MG63 (cell line): ENCODE measurements at places on chromosomes 5 and 9.
A peak's percentile ranks its signal among the peaks of the same experiment; 100 is the strongest.

GRCh38 chr5:169094586-169095409 is 206.1 kb downstream of the SLIT3 start:
- DNase-seq, result peak; percentile 53

DNA sequence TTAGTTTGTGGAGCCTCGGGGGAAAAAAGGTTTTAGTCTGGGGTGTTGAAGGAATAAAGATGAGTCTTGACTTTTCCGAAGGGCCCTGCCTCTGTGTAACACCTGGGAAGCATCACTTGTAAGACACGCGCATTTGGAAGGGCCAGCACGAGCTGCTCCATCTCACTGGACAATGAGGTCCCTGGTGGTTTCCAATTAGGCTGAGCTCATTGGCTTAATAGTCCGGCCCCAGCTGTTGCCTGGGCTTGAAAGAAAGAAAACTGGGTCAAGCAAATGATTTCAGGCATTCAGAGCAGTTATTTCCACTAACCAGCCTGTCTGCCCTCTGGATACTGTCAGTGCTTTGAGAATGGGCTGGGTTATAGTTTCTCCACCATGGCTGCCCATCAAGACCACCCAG is 64.5 kb downstream of the NSUN2 start:
- DNase-seq, result no peak

- DNase-seq, result no peak
These were observed 5.6 kb downstream of the GBA2 start for GRCh38 chr9:35743452-35743851.

DNA sequence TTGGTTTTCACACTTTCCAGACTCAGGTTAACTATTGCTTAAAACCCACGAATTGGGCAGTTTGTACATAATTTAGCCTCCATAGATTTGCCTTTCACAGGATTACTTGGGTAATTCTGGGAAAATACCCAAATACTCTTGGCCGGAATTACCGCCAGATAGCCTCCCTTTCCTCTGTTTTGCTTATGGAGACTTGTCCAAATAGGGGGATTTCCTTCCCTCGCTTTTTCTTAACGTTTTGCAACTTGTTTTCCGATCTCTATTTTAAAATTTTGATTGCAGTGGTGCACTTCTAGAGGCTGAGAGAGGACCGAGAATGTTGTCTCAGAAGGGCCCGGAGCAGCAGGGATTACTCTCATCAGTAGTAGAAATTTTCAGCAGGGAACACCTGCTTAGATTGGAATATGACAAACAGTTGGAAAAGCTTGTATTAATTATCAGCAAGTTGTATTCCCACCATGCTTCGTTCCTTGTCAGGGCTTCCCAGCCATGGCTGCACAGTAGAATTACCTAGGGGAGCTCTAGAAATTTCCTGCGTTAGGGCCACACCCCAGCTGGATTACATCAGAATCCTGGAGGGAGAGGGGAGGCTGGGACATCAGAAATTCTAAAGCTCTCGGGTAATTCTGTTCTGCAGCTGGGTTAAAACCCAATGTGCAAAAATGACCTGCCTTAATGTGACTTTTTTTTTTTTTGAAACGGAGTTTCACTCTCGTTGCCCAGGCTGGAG is 329.1 kb downstream of the SH3GL2 start:
- no peak for DNase-seq

GRCh38 chr5:59189472-59190244 is 606.8 kb downstream of the RAB3C start:
- no peak for DNase-seq

DNA sequence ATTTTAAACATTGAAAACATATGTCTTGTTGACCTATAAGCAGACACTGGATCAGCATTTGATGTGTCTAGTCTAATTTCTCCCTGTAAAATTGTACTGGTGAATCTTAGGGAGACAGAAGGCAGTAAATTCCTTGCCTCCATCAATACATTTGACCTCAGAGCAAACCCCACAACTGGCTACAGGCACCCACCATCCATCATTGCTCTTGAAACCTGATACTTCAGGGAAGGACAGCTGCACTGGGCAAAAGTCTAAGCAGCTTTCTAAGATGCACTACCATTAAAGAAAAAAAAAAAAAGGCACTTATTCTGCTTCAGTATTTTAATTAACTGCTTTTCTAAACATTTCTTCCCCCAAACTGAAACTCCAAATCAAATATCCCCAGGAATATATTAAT is 1051.3 kb upstream of the DMAC1 start:
- DNase-seq, result no peak

DNA sequence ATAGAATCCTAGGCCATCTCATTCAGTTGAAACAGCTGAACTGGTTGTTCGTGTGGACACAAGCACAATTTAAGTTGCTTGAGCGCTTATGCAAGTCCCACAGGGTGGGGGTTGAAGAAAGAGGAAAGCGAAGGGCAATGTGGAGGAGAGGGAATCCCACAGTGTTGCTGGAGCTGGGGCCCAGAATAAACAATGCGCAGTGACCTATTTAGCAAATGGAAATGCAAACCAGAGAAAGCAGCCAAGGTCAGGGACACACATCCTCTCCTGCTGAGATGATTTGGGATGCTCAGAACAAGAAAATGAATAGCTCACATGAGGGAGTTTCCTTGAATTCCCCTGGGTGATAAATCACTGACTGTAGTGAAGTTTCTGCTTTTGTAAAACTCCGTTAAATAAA is 838.3 kb downstream of the TLE4 start:
- no peak for DNase-seq

GRCh38 chr5:141681695-141682641 is at the start of gene ARAP3:
Gene ARAP3 (minus strand): TSS chr5:141682230. CDS start chr5:141680486, 1,744 bp downstream.
- peak; percentile 95 for DNase-seq

- no peak for DNase-seq
These were observed 35.0 kb upstream of the HMHB1 start for GRCh38 chr5:143776951-143777350.

DNA sequence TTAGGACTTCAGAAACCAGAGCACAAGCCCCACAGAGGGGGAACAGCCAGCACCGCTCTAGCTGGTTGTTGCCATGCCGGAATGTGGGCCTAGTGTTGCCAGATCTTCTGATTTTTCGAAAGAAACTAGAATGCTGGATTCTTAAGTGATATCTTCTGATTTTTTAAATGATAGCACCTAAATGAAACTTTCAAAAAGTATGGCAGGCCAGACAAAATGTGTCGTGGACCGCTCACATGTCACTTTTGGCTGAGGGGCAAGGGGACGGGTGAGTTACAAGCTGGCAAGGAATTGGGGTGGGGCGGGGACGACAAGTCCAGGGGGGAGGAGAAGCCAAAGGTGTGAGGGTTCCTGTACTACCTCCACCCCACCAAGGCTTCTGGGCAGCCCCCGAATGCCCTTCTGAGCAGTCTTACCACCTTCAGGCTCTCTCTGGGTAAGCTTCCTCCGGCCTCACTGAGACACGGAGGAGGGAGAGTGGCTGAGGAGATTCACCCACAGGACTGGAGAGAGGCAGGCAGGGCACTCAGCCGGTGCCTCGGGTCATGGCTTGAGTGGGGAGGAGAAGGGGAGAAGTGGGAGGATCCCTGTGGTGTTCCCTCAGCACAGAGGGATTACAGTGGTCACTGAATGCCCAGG is 10.3 kb downstream of the B4GALT7 start:
- no peak for DNase-seq

GRCh38 chr9:24602693-24603352 is 57.1 kb upstream of the IZUMO3 start:
- no peak for DNase-seq

GRCh38 chr5:100800562-100800961 is 102.5 kb downstream of the ST8SIA4 start:
- no peak for DNase-seq
